ENCODE measurements at places on chromosomes 6 and 20.

DNA sequence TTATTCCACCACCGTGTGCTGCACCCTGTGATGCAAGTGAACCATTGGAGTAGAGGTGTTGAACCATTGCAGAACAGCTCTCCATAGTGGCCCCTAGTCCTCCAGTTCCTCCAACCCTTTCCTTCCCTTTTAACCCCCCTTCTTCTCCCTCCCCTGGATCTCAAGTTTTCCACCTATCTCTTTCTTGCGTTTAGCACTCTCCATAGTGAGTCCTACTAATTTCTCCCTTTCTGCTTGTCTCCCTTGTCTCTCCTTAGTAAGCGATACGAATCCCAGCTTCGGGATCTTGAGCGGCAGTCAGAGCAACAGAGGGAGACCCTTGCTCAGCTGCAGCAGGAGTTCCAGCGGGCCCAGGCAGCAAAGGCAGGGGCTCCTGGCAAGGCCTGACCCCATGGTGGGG, 1.1 kb downstream of the PFDN6 start:
- DNase-seq = no peak

- DNase-seq = no peak
Observed at GRCh38 chr6:8080362-8081151, 16.4 kb upstream of the BLOC1S5 start.

DNA sequence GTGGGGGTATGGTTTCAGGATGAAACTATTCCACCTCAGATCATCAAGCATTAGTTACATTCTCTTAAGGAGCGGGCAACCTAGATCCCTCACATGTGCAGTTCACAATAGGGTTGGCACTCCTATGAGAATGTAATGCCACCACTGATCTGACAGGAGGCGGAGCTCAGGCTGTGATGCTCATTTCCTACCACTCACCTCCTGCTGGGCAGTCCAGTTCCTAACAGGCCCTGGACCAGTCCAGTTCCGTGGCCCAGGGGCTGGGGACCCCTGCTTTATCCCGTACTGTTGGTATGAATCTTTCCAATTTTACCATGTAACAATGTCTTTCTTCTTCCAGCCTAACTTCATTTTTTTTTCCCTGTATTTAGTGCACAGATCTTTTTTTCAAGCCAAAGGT, 94.9 kb downstream of the OGFRL1 start:
- DNase-seq = no peak

GRCh38 chr20:24627926-24628325, 158.5 kb downstream of the SYNDIG1 start:
- no peak for DNase-seq

DNA sequence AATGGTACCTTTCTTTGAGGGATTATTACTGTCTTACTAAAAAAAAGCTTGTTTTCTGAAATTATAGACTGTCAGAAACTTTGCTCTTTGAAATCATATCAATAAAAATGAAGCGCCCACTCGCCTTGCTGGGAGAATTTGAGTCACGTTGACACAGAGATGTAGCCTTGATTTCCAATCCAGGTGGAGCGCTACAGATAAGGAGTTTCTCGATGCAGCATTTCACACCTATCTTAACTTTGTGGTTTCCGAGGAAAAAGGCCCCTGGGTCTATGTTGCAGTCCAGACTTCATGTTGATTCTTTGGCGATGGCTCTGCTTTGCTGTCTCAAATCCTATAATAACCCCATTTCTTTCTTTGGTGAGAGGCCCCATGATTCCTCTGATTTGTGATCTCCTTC, 158.1 kb upstream of the ARG1 start:
- DNase-seq = no peak

DNA sequence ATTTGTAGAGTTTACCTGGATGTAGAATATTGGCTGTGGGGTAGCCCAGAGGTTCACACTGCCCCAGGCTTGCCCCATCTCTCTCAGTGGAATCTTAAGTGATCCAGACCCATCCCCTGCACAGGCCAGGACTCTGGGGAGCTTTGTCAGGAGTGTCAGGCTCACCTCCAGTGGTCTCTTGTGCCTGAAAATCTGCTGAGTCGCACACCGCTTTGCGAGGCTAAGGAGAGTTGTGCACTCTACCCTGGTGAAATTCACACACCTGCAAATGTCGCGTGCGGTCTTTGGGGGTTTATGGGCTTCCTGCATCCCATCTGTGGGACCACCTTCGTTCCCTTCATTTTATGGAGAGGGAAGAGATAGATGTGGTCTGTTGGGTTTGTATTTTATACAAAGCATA, 63.6 kb upstream of the KIF25 start:
- no peak for DNase-seq

- no peak for DNase-seq
Observed at GRCh38 chr20:50515471-50516106, 5.4 kb downstream of the PTPN1 start.

- DNase-seq = no peak
Observed at GRCh38 chr6:151325075-151326050, 66.0 kb downstream of the ZBTB2 start.

DNA sequence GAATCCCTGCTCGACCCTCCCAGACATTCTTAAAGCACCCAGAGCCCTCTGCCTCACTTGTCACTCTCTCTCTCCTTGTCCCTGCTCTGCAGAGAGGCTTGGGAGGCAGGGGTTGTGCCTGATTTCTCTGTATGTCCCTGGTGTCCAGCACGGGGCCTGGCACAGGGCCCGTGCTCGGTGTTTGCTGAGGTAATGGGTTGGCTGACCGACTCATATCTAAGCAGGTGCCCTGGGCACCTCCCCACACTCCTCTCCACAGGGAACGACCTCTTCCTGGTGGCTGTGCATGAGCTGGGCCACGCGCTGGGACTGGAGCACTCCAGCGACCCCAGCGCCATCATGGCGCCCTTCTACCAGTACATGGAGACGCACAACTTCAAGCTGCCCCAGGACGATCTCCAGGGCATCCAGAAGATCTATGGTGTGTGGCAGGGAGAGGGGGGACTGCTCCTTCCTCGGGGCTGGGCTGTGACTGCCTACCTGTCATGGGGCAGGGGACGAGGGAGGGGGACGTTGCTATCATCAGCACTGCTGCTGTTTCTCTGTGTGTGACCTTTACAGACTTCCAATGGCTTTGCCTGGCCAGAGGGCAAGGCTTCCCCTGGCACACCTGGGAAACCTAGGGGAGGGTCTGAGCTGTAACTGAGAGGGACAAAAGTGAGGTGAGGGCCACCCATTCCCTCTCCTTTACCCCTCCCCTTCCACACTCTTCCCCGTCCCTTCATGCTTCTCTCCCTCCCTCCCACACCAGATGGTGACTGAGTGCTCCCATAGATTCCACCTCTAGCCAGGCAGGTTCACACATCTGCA, 14.2 kb downstream of the MMP24OS start:
- DNase-seq = no peak

- DNase-seq = no peak
Observed at GRCh38 chr6:45688180-45688579, 310.4 kb upstream of the SUPT3H start.
